ENCODE measurements at places on chromosomes 11 and 22. TPM values are rescaled to one million over a fixed set of nuclear protein-coding genes. Genes with fewer than 3 reads are reported as not detected.

Gene TMEM258
- 227 TPM for total RNA-seq

Gene KCNK7
- total RNA-seq = 0.27 TPM

Gene APOA5
- total RNA-seq = not detected

Gene TNNT3
- not detected for total RNA-seq

Gene LMO1
- total RNA-seq = 2.9 TPM

Gene MS4A6A
- total RNA-seq = not detected

Gene PTPRCAP
- total RNA-seq = 0.30 TPM

Gene HOATZ
- not detected for total RNA-seq

Gene HTR3A
- not detected for total RNA-seq

Gene MYO18B
- total RNA-seq = 0.02 TPM

Gene C11orf97
- not detected for total RNA-seq

Gene MUC2
- 0.17 TPM for total RNA-seq

Data from A549 treated with DMSO at 1 μM for 4 hours (cell line).